ENCODE measurements at places on chromosomes 4 and X. TPM values are rescaled to one million over a fixed set of nuclear protein-coding genes. Genes with fewer than 3 reads are reported as not detected.

GRCh38 chrX:140274811-140275525 lies 229.9 kb downstream of the SOX3 start:
- no peak for DNase-seq

- no peak for DNase-seq
These were observed 8.4 kb upstream of the RXFP1 start for GRCh38 chr4:158513256-158513655.

DNA sequence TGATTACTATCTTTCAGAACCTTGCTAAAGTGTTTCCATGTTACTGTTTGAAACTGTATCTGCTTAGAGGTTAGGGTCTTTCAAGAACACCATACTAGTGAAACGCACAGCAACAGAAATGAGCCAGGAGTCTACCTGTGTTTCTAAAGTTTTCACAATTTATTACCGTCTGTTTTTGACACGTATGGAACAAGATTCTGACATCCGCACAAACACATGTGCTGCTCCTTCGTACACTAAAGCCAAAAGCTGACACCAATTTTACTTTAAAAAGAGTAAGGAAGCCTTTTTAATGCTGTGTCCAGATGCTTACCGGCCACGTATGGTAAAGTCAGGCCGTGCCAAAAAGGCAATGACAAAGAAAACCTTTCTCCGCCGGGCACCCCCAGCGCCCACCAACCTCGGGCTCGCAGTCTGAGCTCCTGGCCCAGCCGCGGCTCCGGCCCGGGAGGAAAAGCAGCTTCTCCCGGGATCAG lies 532 bp downstream of the RPS4X start:
- DNase-seq, result no peak

GRCh38 chr4:82508806-82509428 lies 52.9 kb downstream of the TMEM150C start:
- DNase-seq, result no peak

DNA sequence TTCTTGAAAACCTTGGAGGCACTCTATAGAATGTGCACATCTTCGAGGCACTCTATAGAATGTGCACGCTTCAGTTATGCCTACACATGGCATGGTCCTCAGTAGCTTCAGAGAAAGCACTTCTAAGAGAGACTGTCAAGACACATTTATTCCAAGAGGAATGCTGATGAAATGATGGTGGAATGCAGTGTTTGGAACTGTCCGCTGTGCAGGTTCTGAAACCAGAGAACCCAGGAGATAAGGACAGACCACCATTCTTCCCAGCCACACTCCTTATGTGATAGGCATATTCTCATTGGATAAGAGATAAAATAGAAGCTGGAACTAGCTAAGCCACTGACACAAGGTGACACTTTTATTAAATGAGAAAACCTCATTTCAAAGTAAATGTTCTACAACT lies 263.3 kb downstream of the NLGN4X start:
- DNase-seq, result no peak

The BCORL1 gene
- 38.0 TPM for total RNA-seq
